ENCODE measurements at places on chromosomes 5 and 9.

DNA sequence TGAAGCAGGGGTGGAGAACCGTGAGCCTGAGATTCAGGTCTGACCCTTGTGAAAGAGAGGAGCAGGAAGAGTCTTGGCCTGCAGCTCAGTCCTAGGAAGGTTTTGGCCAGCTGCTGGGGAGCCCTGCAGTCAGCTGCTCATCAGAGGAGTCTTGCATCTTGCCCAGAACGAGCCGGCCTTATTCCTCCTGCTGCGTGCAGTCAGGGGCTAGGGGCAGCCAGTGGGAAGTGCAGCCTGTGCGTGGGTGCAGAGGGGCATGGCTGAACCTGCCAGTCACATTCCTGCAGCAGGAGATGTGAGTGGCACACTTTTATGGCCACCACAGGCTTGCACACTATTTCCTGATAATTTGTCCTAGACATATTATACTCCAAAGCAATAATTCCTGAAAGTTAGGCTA is 278.7 kb downstream of the NPR3 start:
- DNase-seq = no peak

DNA sequence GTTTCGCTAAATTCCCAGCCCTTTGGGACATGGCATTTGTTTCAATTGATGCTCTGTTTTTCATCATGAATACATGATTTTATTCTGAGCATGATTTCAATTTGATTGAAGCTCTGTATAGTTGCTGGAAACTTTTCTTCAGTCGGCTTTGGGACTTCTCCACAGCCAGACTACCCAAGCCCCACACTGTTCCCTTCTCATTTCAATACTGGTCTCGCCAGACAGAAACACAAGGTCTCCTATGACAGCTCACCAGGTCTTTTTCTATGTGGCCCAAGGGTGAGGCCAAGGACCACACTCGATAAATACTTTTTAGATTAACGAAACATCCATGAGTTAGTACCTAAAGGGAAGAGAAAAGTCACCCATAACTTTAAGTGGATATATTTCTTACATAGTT is 132.2 kb downstream of the ARL15 start:
- DNase-seq = no peak

- DNase-seq = no peak
Observed at GRCh38 chr5:61623401-61624069, 291.5 kb downstream of the ZSWIM6 start.

GRCh38 chr5:75574791-75575190 is 36.5 kb upstream of the ANKDD1B start:
- no peak for DNase-seq

GRCh38 chr5:36928947-36929346 is 52.4 kb downstream of the NIPBL start:
- no peak for DNase-seq

DNA sequence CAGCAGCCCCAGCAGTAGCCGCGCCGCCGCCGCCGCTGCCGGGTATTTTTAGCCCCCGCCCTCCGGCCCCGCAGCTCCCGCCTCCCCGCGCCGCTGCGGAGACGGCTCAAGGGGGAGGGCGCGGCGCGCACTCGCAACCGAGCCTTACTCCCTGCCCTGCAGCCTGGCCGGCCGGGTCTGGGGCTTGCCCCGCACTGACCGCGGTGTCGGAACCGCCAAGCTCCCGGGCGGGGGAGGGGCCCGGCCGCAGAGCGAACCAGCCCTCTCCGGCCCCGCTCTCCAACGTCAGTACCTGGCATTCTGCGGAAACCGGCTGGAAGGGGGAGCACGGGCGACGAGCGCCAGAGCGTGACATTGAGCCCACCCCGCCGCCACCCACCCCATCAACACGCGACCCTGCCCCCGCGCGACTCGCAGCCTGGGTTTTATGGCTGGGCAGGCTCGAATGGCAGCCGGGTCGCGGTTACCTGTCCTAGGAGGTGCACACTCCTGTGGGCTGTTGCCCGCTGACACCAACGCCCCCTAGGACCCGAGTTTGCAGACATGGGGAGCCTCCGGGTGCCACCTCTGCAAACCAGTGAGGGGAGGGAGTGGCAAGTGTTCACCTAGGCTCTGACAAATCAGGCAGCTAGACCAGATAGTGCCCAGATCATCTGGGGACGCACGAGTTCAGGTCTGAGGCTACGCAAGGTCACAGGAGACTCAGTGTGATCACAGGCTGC is at the start of gene ACSL6:
Gene ACSL6 (minus strand): TSS at position 37 of the 722 bp plus-strand sequence. CDS start 105 bp downstream, outside the sequence.
- DNase-seq = no peak

- no peak for DNase-seq
Observed at GRCh38 chr9:71719562-71719961, 48.8 kb downstream of the CEMIP2 start.

All from amygdala (tissue), 56 donors.